Type B pancreatic cell (in vitro differentiated cells): ENCODE measurements at places on chromosomes 12 and 14.
A peak's percentile ranks its signal among the peaks of the same experiment; 100 is the strongest.

- no peak overlapping the region for H3K4me3 ChIP-seq
- no peaks in the 10 kb centered on the region for H3K36me3 ChIP-seq
- H3K27me3 ChIP-seq: peaks cover 12% of the 10 kb centered on the region
- peaks cover 12% of the 10 kb centered on the region for H3K4me1 ChIP-seq
- no peak for DNase-seq
These were observed 163.4 kb upstream of the TMEM260 start for GRCh38 chr14:56416213-56416612.

DNA sequence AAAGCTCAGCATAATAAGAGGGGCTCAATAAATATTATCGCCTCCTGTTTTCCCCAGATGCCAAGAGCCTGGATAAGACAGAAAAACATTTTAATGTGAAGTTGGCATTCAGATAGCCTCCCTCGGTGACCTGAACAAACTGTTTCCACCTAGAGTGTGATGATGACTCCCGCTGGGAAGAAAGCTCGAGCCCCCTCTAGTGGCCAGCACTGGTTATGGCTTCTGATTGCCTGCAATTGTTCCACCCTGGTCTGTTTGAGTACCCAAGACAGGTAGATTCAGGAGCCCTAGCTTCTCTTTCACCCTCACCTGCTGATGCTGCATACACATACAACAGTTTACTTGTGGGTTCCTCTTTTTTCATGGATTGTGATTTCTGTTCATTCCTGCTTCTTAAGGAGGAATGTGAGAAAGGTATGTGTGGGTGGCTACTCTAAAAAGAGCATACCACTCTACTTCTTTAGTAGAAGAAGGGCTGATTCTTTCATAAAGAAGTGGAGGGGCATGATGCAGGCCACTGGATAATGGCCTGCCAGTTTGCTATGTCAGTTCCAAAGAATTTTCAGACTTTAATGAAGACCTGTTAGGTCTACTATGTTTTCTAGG is 6.4 kb downstream of the ERG28 start:
- no peak overlapping the region for H3K4me3 ChIP-seq
- DNase-seq: peak; percentile 85
- H3K27me3 ChIP-seq: no peaks in the 10 kb centered on the region
- H3K4me1 ChIP-seq: peaks cover 11% of the 10 kb centered on the region
- peaks cover 24% of the 10 kb centered on the region for H3K36me3 ChIP-seq
- H3K27ac ChIP-seq: peak overlapping the region; percentile 39

DNA sequence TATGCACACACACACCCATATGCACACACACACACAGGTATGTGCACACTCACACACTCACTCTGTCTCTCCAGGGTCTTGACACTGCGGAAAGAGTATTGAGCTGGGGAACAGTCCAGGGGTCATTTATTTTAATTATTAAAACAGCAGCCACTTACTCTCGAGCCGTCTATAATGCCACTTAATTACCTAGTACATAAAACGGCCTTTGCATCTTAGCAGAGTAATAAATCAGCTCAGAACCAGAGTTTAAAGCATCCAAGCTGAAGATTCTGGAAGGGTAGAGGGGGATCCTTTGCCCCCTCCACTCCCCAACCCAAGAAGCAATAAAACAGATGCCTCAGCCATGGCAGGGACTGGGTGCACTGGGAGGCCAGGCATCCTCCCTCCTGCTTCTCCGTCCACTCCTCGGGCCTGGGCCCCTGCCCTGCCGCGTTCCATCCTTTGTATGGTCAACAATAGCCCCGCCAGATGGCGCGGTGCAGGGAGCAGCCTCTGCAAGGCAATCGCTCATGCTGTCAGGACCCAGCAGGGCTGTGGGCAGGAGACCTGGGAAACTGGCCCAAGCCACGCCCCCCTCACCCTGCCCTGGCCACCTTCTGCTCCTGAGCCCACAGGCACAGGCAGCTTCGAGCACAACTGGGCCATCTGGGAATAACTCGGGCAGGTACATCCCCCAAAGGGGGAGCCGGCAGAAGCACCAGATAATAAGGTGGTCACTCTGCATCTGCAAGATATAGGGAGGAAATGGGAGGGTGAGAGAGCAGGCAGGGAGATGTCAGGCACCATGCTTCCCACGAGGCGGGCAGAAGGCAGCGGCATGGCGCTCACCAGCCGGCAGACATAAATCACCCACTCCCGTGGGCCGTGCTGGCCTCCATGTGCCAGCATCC is 40.9 kb downstream of the CCDC85C start:
- H3K4me3 ChIP-seq: peak overlapping the region; percentile 73
- H3K27ac ChIP-seq: peak overlapping the region; percentile 88
- H3K36me3 ChIP-seq: peaks cover 5% of the 10 kb centered on the region
- DNase-seq: peak; percentile 88

DNA sequence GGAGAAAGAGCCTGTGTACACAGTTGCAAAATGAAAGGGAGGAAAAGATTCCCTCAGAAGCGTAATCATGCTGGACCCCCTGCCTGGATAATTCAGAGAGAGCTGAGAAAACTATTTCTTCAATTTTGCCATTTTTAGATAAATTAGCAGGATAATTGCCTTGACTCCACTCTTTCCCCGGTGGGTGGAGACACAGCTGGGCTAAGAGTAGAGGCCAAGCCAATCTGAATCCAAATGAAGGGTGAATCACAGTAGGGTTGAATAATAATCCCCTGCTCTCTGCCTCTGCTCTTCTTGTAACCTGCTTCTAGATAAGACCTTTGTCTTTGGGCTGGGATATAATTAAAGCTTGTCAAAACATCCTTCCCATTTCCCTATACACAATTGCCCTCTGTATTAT is 150.1 kb downstream of the CAPZA3 start:
- DNase-seq: no peak
- no peak overlapping the region for H3K4me3 ChIP-seq
- H3K27ac ChIP-seq: no peak overlapping the region
- peaks cover 3% of the 10 kb centered on the region for H3K36me3 ChIP-seq
- H3K4me1 ChIP-seq: no peaks in the 10 kb centered on the region
